Stimulated activated CD4-positive, alpha-beta T cell treated with anti-CD3 and anti-CD28 coated beads, Interleukin-15, amount 100 ng/mL, for 1 hour (primary cell): ENCODE measurements at places on chromosomes 13 and 19.

DNA sequence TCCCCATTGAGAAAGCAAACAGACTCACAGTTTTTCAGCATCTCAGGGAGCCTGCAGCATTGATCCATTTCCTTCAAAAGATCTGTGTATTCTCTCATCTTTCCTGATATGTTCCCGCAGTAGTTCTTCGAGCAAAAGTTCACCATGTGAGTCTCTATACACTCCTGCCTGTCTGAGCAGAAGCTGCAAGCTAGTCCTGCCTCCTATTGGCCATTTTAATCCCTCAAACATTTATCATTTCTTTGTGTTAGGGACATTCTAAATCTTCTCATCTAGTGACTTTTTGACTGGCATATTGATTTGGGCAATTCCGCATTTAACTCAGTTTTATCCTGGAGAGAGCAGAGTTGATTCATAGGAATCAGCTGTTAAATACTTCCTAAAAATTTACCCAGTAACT, 660.4 kb upstream of the KLF12 start:
- no peak for DNase-seq

GRCh38 chr19:49486710-49487276, 615 bp upstream of the RPL13A start:
- no peak for DNase-seq

DNA sequence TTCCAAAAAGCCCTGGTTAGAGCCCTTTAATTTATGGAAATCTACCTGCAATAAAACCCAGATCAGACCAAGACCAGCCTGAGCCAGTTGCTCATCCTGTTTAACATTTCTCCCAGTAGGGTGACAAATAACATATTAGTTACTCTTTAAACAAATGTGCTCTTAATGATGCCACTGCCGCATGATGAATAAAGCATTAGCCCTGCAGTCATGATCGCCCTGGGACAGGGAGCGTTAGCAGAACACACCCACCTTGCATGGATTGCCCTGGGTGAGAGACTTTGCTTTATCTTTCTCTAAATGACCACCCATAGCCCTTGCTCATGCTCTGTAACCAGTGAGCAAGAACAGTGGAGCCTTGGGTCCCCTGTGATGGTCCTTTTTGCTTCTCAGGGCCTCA, 362.4 kb downstream of the ENOX1 start:
- no peak for DNase-seq

- DNase-seq: no peak
These were observed 52.5 kb upstream of the GTF3A start for GRCh38 chr13:27371932-27372331.

GRCh38 chr19:49210108-49210900, 52.7 kb downstream of the TRPM4 start:
- DNase-seq: peak; percentile 12

DNA sequence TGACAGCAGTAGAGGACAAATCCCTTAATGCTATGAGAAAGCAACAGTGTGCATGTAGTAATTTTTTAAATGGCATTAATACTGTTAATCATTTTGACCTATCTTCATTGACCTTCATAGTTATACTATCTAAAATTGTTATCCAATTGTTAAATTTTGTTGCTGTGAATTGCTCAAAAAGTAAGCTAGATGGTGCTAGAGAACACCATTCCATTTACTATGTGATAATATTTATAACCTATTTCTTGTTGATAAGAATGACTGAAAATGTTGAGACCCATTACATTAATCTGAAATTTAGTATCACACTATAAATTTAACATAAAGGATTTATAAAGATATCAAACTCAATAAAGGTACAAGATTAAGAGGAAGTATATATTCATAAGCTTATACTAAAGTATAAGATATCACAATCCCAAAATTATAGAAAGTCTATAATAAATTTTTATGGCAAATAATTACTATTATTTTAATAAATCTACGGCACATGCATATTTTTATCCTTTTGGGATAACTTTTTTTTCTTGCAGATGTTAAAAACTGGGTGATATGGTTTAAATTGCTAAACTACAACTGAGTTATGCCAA, 1573.3 kb downstream of the PCDH9 start:
- no peak for DNase-seq

DNA sequence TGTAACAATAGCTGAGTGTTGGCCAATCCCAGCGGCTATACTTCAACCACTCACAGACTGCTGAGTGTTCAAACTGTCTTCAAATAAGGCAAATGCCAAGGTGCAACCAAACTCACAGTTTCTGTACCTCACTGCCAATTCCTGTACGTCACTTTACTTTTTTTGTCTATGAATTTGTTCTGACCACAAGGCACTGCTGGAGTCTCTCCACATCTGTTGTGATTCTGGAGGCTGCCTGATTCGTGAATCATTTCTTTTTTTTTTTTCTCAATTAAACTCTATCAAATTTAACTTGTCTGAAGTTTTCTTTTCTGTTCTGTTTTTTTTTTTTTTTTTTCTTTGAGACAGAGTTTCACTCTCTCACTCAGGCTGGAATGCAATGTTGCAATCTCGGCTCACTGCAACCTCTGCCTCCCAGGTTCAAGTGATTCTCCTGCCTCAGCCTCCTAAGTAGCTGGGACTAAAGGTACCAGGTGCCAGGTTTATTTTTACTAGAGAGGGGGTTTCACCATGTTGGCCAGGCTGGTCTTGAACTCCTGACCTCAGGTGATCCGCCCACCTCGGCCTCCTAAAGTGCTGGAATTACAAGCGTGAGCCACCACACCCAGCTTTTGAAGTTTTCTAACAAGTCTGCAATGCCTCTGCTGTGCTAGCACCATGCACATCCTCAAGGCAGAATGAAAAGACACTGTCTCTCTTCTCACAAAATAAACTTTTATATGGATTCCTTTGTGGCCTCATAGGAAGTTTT, 401.7 kb downstream of the IRS2 start:
- no peak for DNase-seq

GRCh38 chr19:2627319-2627829, 75.1 kb downstream of the GNG7 start:
- DNase-seq: no peak
